ENCODE measurements at places on chromosomes 5 and 9.

- DNase-seq: peak; percentile 76
Observed at GRCh38 chr5:148910686-148911361, 84.4 kb downstream of the ADRB2 start.

GRCh38 chr5:32173267-32174010, 680 bp downstream of the GOLPH3 start:
- DNase-seq: peak; percentile 65

DNA sequence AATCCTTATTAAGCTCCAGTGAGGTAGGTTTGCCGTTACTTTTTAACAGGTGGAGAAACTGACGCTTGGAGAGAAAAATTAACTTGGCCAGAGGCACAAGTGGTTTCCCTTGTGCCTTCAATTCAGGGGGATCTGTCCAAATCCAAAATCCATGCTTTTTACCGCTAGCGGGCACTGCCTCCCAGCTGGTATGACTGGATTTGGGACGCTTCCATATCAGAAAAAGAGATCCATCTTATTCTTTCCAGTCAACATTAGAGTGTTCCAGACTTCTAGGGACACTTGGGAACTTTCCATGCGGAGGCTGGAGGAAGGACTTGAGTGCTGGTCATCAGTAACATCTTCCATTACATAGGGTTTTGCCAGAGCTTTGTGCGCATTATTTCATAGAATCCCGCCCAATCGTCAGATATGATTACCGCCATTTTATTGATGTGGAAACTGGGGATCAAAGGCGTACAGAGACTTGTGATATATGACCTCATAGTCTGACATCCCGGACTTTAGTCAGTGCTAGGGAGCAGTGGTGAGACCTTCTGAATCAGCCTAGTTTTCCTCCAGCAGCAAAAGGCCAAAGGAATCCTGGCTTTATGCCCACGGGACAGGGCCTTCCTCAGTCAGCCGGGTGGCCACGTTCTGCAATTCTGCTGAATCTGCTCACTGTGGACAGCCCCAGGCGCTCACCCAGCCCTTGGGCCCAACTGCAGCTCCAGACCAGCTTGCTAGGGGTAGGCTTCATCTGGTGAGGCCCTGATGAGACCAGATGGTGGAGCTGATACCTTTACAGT, 1.1 kb upstream of the GNPDA1 start:
- peak; percentile 41 for DNase-seq

DNA sequence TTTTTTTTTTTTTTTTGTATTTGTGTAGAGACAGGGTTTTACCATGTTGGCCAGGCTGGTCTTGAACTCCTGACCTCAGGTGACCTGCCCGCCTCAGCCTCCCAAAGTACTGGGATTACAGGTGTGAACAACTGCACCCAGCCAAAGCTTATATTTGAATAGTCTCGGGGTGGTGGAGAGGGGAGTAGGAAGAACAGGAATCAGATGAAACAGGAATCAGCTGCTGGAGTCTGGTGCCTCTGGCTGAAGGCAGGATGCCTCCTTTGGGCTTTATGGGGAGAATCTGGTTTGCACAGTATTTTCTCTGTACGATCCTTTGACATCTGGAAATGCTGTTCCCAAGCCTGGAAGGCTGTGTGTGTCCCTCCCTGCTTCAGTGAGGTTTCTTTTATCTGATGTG, 10.9 kb downstream of the C5orf52 start:
- no peak for DNase-seq

DNA sequence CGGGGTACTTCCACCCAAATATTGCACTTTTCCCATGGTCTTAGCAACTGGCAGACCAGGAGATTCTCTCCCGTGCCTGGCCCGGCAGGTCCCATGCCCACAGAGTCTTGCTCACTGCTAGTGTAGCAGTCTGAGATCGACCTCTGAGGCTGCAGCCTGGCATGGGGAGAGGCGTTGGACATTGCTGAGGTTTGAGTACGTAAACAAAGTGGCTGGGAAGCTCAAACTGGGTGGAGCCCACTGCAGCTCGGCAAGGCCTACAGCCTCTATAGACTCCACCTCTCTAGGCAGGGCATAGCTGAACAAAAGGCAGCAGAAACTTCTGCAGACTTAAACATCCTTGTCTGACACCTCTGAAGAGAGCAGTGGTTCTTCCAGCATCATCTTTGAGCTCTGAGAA, 40.1 kb upstream of the EBF1 start:
- DNase-seq: no peak

DNA sequence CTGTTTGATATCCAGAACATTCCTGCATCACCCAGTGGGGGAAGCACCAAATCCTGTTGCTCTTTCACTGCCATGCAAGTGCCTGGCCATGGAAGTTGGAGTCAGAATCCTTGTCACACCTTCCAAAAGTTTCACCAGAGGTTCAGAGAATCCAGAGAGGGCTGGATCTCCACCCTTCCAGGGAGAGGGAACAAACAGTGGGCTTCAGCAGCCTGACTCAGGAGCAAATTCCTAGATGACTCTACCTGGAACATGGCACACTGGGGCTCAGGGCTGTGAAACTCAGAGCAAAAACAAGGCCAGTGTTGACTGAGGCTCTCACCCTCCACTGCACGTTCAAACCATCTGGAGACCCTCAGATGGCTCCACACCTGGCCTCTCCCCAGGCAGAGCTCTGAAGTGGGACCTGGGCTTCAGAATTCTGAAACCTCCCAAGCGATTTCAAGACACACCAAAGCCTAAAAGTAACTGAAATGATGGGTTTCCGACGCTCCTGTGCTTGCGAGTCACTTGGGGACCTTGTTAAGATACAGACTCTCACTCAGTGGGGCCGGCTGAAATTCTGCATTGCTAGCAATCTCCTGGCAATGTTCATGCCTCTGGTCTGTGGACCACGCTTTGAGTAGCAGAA, 205.9 kb downstream of the AUH start:
- DNase-seq: no peak

DNA sequence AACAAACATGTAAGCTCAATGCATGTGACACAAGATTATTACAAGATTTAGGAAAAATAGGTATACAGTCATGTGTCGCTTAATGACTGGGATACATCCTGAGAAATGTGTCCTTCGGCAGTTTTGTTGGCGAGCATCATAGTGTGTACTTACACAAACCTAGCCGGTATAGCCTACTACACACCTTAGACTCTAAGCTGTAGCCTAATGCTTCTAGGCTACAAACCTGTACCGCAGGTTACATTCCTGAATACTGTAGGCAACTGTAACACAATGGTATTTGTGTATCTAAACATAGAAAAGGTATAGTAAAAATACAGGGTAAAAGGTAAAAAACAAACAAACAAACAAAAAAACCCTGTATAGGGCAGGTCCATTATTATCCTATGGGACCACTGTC, 27.7 kb downstream of the MSX2 start:
- no peak for DNase-seq

DNA sequence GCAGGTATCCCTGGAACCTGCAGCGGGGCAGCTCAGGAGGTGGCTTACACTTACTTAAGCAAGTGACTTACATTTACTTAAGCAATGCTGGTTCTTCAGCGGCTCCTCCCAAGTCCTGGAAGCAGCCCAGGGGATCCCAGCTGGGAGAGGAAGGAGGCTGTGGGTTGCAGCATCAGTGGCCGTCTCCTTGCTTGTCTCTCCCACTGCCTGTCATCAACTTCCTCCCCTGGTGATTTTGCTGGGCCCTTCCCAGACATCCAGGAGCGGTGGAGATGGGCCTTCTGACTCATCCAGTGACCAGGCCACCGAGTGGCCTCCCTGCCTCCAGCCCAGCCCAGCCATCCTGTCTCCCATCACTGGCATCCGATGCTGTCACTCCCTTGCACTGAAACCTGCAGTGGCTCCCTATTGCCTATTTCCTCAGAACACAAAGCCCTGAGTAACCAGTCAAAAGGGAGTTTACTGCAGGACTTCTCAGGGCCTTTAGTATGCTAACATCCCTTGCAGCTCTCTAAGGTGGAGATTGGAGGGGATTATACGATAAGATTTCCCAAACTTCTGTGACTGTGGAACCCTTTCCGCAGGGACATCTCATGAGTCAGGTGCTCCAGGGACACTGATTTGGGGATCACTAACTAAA, 155.9 kb upstream of the PHYKPL start:
- DNase-seq: no peak

- no peak for DNase-seq
Observed at GRCh38 chr9:78295177-78295575, 1.7 kb upstream of the PSAT1 start.

- DNase-seq: no peak
Observed at GRCh38 chr5:60896991-60897390, 47.9 kb downstream of the ERCC8 start.

- peak; percentile 36 for DNase-seq
Observed at GRCh38 chr9:109369285-109369684, 48.4 kb upstream of the EPB41L4B start.

DNA sequence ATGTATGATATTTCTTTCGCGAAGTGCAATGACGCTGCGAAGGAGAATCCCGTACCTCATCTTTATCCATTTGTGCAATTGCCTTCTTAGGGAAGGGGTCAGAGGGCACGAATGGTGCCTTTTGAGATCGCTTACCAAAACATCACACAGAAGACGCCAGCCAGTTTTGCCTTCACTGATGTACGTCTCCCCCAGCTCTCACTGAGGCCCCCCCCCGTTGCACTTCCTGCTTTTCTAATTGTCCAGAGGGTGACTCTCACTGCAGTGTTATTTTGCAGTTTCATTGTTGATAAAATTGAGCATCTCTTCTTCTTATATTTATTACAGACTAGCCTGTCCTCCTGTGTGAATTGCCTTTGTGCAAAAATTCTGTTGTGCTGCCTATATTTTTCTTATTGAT, 39.0 kb upstream of the CACNA1B start:
- DNase-seq: no peak

- DNase-seq: no peak
Observed at GRCh38 chr5:38292228-38292627, 33.9 kb downstream of the EGFLAM start.

- DNase-seq: no peak
Observed at GRCh38 chr5:36360307-36360706, 58.6 kb upstream of the RANBP3L start.

GRCh38 chr5:56456002-56456401, 222.9 kb upstream of the ANKRD55 start:
- DNase-seq: no peak

DNA sequence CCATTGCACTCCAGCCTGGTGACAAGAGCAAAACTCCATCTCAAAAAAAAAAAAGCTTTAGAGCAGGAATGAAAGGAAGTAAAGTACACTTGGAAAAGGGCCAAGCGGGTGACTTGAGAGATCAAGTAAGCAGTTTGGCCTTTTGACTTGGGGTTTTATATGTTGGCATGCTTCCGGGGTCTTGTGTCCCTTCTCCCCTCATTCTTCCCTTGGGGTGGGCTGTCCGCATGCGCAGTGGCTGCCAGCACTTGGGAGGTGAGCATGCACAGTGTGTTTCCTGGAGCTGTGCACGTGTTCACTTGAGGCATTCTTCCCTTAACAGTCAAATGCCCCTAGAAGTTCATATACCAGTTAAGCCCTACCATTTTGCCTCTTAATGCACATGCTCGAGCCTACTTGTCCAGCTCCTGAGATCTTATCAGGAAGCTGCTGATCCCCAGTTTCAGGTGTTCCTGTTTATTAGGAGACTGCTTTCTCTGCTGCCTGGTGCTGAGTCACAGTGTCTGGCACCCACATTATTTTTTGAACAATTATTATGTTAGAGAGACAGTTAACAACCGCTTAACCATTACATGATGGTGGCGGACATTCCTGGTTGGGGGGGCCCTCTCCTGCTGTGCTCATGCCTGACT, 32.6 kb upstream of the PRRC2B start:
- peak; percentile 57 for DNase-seq

GRCh38 chr9:102768002-102768401, 227.1 kb upstream of the CYLC2 start:
- DNase-seq: no peak

DNA sequence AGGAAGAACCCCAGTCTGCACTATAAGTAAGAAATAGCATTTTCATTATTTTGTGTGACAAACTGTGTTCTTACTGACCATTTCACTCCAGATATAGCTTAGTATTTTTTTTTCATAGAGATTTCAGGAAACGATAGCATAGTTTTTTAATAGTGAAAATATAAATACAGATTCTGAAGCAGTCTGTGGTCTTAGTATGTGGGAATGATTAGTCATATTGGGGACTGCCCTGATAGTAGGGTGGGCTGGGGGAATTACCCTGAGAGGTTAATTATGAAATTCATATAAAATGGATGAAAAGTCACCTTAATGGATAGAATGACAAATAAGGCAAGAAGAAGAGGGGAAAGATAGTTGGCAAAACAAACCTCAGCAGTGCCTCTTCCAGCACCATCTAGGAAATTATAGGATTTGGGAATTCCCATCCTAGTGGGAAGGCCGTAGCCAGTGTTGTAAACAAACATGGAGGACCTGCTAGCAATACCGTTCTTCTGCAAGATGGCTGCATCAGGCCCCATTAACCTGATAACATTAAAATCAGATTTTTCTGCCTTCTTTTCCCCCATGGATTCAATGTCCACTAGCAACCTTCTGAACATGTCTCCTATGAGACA, 23.7 kb upstream of the NR3C1 start:
- no peak for DNase-seq

GRCh38 chr9:14412775-14413174, 98.8 kb upstream of the NFIB start:
- DNase-seq: no peak

DNA sequence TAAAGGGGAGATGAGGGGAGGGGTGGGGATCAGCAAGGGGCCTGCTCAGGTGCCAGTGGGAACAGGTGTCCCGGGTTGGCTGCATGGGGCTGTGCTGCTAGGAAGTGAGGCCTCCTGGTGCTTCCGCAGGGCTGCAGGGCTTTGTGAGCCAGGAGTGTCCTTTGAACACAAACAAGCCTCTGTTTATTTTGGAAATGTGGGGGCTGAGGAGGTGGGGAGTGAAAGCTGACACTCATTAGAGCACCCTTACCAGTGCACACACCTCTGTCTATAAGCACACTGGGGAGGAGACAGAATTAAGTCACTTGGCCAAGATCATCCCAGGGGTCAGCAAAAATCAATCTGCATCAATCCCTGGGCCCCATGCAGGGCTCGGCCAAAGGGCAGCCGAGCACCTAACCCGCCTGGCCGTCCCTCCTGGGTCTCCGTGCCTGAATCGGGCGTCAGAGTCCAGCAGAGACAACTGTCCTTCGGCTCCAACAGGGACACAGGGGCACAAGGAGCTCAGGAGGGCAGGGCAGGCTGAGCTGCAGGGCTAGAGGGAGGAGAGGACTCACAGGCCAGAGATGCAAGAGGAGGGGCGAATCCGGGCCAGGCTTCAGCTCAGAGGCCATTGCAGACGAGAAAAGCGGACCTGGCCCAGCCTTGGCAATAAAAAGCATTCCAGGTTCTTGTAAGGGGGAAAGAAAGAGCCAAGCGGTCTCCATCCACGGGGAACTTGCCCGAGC, 99.8 kb downstream of the VAV2 start:
- DNase-seq: no peak

DNA sequence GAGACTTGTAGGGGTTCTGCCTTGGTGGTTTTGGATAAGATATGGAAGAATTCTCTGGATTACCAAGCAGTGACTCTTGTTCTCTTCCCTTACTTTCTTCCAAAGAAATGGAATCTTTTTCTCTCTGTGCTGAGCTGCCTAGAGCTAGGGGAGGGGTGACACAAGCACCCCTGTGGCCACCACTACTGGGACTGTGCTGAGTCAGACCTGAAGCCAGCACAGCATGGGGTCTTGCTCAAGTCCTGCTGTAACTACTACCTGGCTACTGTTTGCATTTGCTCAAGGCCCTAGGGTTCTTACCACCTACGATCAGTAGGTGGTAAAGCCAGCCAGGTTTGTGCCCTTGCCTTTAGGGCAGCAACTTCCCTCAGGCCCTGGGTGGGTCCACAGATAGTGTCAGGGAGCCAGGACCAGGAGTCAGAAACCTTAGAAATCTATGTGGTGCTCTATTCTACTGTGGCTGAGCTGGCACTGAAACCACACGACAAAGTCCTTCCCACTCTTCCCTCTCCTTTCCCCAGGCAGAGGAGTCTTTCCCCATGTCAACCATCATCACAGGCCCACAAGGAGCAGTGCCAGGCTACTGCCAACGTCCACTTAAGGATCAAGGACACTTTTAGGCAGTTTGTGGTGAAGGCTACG, 53.8 kb downstream of the SREK1 start:
- no peak for DNase-seq

Measured in epithelial cell of esophagus (primary cell).